ENCODE measurements at places on chromosomes 11 and 22.

GRCh38 chr11:34558673-34559072 lies 45.1 kb upstream of the ELF5 start:
- no peak for DNase-seq

- DNase-seq, result no peak
These were observed 77.4 kb downstream of the PARVA start for GRCh38 chr11:12454782-12455181.

GRCh38 chr11:11387622-11388305 lies 34.7 kb upstream of the CSNK2A3 start:
- no peak for DNase-seq

GRCh38 chr11:131864228-131864627 lies 493.8 kb downstream of the NTM start:
- no peak for DNase-seq

Measured in ACHN (cell line).